ENCODE measurements at places on chromosomes 4 and X.

- DNase-seq = no peak
Observed at GRCh38 chr4:138669479-138670315, 345.9 kb upstream of the NOCT start.

DNA sequence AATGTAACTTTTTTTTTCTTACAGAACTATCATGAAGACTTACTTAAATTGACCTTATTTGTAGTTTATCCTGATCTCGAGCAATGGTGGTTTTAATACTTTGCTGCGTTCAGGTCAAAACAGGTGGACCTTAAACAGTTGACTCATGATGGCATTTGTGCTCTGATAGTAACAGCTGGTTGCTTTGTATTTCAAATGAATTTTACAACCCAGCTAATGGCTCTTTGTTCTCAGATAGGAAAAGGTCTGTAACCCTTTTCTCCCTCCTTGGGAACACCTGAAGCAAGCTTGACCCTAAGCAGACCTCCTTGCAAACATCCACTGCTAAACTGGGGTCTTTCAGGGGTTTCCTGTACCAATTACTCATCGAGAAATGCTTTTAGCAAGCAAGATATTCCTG is 79.2 kb downstream of the F11 start:
- no peak for DNase-seq

DNA sequence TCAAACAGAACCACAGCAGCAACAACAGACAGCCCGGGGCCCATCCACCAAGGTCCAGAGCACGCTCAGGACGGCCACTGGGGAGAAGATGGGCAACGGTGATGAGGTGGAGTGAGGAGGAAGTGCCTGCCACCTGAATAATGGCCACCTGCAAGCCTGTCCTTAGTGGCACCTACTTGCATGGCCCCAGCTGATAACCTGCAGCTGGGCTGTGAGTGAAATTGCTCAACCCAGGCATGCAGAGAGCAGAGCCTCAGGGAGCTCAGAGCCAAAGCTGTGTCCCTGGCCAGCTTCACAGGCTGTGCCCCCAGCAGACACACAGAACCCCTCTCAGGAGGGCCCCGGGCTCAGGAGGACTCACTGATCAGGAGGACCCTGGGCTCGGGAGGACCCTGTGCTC is 102.4 kb upstream of the ADRA2C start:
- no peak for DNase-seq

- DNase-seq = no peak
Observed at GRCh38 chr4:123064390-123064789, 142.0 kb upstream of the NUDT6 start.

DNA sequence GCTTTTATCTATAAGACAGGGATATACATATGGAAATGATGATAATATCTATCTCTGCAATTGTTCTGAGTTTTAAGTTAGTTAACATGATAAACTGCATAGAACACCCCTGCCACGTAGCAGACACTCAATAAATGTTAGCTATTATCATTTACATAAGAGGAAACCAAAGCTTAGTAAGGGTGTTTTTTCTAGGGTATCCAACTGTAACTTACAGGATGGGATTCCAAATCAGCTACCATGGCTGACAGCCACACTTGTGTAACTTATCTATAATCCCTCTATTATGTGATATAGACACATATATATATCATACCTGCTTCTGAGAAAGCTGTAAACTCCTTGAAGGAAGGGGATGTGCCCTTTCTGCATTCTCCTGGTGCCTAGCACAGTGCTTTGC is 1.1 kb upstream of the SPARCL1 start:
- DNase-seq = no peak

- DNase-seq = no peak
Observed at GRCh38 chr4:132564920-132565319, 584.2 kb upstream of the PCDH10 start.

DNA sequence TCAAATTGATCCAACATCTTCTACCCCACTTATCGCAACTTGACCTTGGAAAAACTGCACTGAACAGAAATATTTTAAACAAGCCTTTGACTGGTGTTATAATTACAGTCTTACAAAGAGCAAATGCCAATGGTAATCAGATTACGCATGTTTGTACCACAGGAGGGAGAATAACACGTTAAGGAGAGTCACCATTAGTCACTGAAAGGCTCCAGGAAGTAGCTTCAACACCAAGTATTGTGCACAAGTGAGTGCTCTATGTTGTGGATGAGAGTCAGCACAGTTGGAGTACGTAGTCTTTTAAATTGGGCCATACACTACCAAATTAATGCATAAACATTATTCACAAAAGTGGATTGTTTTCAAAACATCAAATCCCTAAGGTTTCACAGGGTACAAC is 1081.5 kb upstream of the TENM3 start:
- DNase-seq = no peak

GRCh38 chr4:54159543-54159942 is 59.6 kb downstream of the GSX2 start:
- no peak for DNase-seq

Measured in activated gamma-delta T cell treated with Interleukin-2 at 50 U/mL for 16 hours (primary cell).